ENCODE measurements at places on chromosomes 16 and 17. TPM values are rescaled to one million over a fixed set of nuclear protein-coding genes. Genes with fewer than 3 reads are reported as not detected.

DNA sequence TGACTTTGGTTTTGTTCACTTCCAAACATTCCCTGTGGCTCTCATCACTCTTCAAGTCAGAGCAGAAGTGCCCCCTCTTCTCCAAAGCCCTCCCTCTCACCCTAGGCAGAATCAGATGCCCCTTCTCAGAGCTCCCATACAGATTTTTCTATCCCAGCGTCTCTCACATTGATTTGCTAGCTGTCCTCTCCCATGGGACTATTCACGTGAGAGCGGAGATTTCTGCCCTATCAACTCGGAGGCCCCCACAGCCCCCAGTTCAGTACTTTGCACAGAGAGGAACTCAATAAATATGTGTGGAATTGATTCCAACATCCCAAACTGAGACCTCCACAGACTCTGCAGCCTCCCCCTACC lies 182.6 kb downstream of the C16orf78 start:
- no peak overlapping the region for H3K4me3 ChIP-seq
- H3K4me1 ChIP-seq: peaks cover 2% of the 10 kb centered on the region
- H3K36me3 ChIP-seq: no peaks in the 10 kb centered on the region
- no peak overlapping the region for H3K27ac ChIP-seq
- H3K27me3 ChIP-seq: no peaks in the 10 kb centered on the region

Gene TP53TG3F
- not detected for total RNA-seq

GRCh38 chr17:80101946-80102663 lies 724 bp downstream of the GAA start:
- H3K4me3 ChIP-seq: peak overlapping the region; percentile 92
- peaks cover 17% of the 10 kb centered on the region for H3K4me1 ChIP-seq
- no peaks in the 10 kb centered on the region for H3K36me3 ChIP-seq
- peaks cover 12% of the 10 kb centered on the region for H3K27me3 ChIP-seq
- DNase-seq: no peak

DNA sequence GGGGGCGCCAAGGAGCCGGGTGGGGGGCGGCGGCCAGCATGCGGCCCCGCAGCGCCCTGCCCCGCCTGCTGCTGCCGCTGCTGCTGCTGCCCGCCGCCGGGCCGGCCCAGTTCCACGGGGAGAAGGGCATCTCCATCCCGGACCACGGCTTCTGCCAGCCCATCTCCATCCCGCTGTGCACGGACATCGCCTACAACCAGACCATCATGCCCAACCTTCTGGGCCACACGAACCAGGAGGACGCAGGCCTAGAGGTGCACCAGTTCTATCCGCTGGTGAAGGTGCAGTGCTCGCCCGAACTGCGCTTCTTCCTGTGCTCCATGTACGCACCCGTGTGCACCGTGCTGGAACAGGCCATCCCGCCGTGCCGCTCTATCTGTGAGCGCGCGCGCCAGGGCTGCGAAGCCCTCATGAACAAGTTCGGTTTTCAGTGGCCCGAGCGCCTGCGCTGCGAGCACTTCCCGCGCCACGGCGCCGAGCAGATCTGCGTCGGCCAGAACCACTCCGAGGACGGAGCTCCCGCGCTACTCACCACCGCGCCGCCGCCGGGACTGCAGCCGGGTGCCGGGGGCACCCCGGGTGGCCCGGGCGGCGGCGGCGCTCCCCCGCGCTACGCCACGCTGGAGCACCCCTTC lies 484 bp downstream of the FZD2 start:
- H3K4me1 ChIP-seq: peaks cover 58% of the 10 kb centered on the region
- peaks cover 51% of the 10 kb centered on the region for H3K27me3 ChIP-seq
- H3K4me3 ChIP-seq: peak overlapping the region; percentile 87
- peak overlapping the region; percentile 97 for H3K27ac ChIP-seq

- H3K4me1 ChIP-seq: peaks cover 7% of the 10 kb centered on the region
- H3K36me3 ChIP-seq: no peaks in the 10 kb centered on the region
- no peak overlapping the region for H3K4me3 ChIP-seq
- H3K27ac ChIP-seq: no peak overlapping the region
- peaks cover 45% of the 10 kb centered on the region for H3K27me3 ChIP-seq
These were observed 20.2 kb downstream of the SPNS2 start for GRCh38 chr17:4518901-4519300.

Gene TEX14
- total RNA-seq: 1.4 TPM

Gene HOXB2
- 1.3 TPM for total RNA-seq

GRCh38 chr17:8904686-8905085 lies 37.2 kb upstream of the PIK3R6 start:
- H3K4me1 ChIP-seq: peaks cover 18% of the 10 kb centered on the region
- no peak for DNase-seq
- H3K27ac ChIP-seq: no peak overlapping the region
- H3K27me3 ChIP-seq: no peaks in the 10 kb centered on the region
- H3K4me3 ChIP-seq: no peak overlapping the region
- no peaks in the 10 kb centered on the region for H3K36me3 ChIP-seq

DNA sequence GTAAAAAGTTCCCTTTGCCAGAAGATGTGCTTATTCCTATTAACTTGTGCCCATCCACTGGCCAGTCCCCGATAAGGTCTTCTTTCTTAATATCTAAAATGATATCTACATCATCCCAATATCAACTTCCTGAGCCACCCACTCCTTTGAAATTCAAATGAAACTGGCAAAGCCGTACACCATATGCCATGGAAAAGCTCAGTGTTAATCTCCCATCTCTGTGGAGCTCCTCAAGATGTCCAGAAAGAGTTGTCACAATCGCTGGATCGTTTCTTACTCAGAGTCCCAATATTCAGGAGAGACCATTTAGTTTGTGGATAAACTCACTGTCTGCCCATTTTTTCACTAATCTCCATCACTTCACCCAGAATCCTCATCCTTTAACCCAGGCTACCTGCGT lies 420.7 kb downstream of the NPIPA8 start:
- no peaks in the 10 kb centered on the region for H3K27me3 ChIP-seq
- H3K27ac ChIP-seq: no peak overlapping the region
- no peak overlapping the region for H3K4me3 ChIP-seq

DNA sequence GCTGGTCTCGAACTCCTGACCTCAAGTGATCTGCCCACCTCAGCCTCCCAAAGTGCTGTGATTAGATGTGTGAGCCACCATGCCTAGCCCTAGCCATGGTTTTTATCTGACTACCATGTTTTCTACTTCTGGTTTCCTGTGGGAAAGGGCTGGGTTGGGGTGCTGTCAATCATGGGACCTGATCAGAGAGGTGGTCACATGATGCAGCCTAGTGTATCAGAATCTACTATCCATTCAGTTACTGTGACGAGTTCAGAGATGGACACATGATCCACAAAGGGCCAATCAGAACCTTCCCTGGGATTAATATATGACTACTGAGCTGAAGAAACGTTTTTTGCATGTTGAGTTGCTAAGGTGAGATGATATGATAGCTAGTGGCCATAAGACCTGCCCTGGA lies 59.1 kb downstream of the ABCC6 start:
- DNase-seq: no peak
- no peaks in the 10 kb centered on the region for H3K4me1 ChIP-seq
- H3K27me3 ChIP-seq: no peaks in the 10 kb centered on the region
- H3K4me3 ChIP-seq: no peak overlapping the region
- no peak overlapping the region for H3K27ac ChIP-seq

DNA sequence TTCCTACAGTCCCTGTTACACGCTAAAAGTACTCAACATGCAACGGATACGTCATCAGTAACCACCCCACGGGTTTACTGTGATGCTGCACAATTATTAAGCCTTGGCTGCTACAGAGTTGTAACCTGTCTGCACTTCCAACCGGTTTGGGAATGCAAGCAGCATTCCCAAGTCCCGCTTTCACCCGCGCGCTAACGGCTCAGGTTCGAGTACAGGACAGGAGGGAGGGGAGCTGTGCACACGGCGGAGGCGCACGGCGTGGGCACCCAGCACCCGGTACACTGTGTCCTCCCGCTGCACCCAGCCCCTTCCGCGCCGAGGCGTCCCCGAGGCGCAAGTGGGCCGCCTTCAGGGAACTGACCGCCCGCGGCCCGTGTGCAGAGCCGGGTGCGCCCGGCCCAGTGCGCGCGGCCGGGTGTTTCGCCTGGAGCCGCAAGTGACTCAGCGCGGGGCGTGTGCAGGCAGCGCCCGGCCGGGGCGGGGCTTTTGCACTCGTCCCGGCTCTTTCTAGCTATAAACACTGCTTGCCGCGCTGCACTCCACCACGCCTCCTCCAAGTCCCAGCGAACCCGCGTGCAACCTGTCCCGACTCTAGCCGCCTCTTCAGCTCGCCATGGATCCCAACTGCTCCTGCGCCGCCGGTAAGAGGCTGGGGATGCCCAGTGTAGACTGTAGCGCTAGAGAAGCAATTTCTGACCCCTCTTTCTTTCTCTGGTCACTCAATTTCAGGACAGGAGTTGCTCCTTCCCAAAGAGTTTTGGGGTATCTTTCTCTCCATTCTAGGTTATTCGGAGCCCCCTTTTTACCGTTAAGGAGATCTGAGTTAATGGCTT lies at the start of gene MT2A:
Gene MT2A (plus strand): TSS at position 542 of the 833 bp plus-strand sequence. CDS start 72 bp downstream, at position 614.
- H3K27me3 ChIP-seq: peaks cover 68% of the 10 kb centered on the region
- peak within 1 kb of the TSS; percentile 79 for H3K4me3 ChIP-seq
- H3K36me3 ChIP-seq: no peaks in the 10 kb centered on the region

Gene TVP23A
- total RNA-seq: 1.2 TPM

GRCh38 chr17:80989586-80989913 lies 2.1 kb upstream of the CHMP6 start:
- H3K4me1 ChIP-seq: peaks cover 7% of the 10 kb centered on the region
- no peaks in the 10 kb centered on the region for H3K36me3 ChIP-seq

Gene CIITA
- 0.26 TPM for total RNA-seq

Gene TRPV3
- 0.53 TPM for total RNA-seq

DNA sequence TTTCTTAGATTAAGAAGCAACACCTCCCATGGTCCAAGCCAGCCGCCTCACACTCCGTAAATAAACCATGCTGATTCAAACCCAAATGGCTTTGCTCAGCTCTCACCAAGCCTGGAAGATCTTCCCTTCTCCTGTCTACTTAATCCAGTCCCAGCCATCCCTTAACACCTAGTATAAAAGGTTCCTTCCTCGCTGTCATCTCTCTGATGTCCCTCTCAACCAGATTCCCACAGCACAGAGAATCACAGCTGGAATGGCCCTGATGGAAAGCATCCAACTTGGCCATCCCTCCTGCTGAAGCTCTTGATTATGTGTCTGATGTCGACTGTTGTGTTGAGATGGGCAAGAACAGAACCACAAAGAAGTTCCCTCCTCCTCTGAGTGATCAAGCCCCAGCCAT lies 50.6 kb upstream of the ADCY9 start:
- H3K4me1 ChIP-seq: no peaks in the 10 kb centered on the region
- H3K36me3 ChIP-seq: no peaks in the 10 kb centered on the region
- no peak for DNase-seq
- no peak overlapping the region for H3K4me3 ChIP-seq

Gene LDHD
- total RNA-seq: 12.6 TPM

Gene TMC5
- total RNA-seq: 2.1 TPM

DNA sequence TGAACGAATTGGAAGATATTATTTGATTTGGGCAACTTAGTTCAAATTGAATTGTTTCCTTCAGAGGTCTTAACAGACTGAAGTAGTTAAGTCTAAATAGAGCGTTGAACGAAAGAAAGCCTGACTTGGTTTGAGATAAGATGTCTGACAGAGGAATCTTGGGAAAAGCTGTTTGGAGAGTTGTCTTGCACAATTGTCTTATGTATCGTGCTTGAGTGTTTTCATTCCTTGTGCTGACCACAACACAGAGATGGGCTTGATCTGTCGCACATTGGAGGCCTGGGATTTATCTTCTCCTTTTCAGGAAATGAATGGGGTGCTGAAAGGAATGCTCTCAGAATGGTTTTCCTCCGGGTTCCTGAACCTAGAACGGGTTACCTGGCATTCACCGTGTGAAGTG lies 7.8 kb downstream of the MLYCD start:
- H3K36me3 ChIP-seq: peaks cover 27% of the 10 kb centered on the region
- H3K4me3 ChIP-seq: no peak overlapping the region
- peaks cover 24% of the 10 kb centered on the region for H3K4me1 ChIP-seq
- no peak overlapping the region for H3K27ac ChIP-seq

DNA sequence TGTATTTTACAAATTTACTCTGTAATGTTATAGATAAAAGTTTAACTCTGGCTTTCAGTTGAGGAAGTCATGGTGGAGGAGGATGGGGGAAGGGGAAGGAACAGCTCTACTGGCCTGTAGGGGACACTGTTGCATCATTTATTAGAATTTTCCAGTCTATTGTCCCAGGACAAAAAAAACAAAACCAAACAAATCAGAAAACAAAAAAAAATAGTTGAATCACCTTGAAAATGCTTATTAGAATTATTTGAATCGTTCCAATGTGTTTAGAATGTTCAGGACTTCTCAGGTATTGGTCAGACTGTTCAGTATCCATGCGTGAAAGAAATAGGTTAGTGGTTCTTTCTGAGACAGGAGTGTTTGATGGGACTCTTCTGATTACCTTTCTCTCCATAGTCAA lies 242.0 kb downstream of the FTO start:
- H3K27ac ChIP-seq: no peak overlapping the region
- H3K4me1 ChIP-seq: 0 out of 2 replicates have a peak, but pooled peaks cover 6% of the 10 kb centered on the region
- H3K36me3 ChIP-seq: no peaks in the 10 kb centered on the region
- no peak overlapping the region for H3K4me3 ChIP-seq
- no peak for DNase-seq

Gene RHBDF1
- total RNA-seq: 60.8 TPM

GRCh38 chr16:20568404-20568803 lies 7.8 kb downstream of the ACSM2B start:
- H3K27me3 ChIP-seq: no peaks in the 10 kb centered on the region
- H3K27ac ChIP-seq: no peak overlapping the region
- peaks cover 2% of the 10 kb centered on the region for H3K36me3 ChIP-seq
- no peaks in the 10 kb centered on the region for H3K4me1 ChIP-seq

- H3K27me3 ChIP-seq: no peaks in the 10 kb centered on the region
- no peak overlapping the region for H3K27ac ChIP-seq
- DNase-seq: no peak
- H3K4me3 ChIP-seq: no peak overlapping the region
These were observed 221.3 kb downstream of the SNX29 start for GRCh38 chr16:12197812-12198211.

DNA sequence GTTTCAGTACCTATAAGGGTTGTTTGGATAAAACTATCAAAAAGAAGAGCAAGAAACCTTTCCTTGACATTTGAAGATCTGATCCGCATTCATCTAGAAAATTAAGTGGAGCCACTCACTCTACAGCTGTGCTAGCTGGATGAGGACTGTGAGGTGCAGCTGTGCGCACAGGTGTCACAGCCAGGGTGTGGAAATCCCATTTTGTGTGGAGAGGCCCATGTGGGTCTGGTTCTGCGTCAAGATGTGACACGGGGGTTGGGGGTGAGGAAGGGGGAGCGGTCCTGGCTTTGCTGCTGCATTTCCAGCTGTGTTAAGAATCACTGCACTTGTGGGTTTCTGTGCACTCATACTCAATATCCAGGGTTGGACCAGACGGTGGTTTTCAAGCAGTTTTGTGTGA lies 70.7 kb downstream of the CLEC16A start:
- H3K4me3 ChIP-seq: no peak overlapping the region
- no peak for DNase-seq
- no peak overlapping the region for H3K27ac ChIP-seq
- no peaks in the 10 kb centered on the region for H3K27me3 ChIP-seq

- DNase-seq: no peak
- H3K4me1 ChIP-seq: no peaks in the 10 kb centered on the region
- H3K36me3 ChIP-seq: peaks cover 4% of the 10 kb centered on the region
- no peak overlapping the region for H3K27ac ChIP-seq
- no peak overlapping the region for H3K4me3 ChIP-seq
These were observed 28.8 kb downstream of the MAPK8IP3 start for GRCh38 chr16:1734816-1735215.

Data from WTC11 (cell line).